ENCODE measurements at places on chromosomes 1 and 21.

- DNase-seq = no peak
Measured at GRCh38 chr21:31596055-31596454, 63.4 kb upstream of the SOD1 start.

- no peak for DNase-seq
Measured at GRCh38 chr1:168114845-168115244, 21.9 kb downstream of the GPR161 start.

DNA sequence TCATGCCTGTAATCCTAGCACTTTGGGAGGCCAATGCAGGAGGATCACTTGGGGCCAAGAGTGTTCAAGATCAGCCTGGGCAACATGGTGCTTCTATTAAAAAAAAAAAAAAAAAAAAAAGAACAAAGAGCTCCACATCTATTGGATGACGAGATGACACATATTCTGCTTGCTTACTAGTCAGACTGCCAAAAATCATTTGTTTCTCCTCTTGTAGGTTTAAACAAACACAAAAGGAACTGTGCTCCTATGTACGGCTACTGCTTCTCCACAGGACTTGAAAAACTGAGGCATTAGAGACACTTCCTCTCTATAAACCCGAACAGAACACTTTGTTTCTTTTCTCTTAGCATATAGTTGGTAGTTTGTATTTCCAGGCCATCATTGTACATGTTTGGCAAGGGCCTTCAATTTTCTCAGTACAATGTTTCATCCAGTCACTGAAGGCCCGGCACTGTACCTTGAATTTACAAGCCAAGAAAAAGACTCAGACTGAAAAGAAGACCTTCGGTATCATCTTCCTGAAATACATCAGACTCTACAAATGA is 6.0 kb downstream of the TRIT1 start:
- DNase-seq = no peak

DNA sequence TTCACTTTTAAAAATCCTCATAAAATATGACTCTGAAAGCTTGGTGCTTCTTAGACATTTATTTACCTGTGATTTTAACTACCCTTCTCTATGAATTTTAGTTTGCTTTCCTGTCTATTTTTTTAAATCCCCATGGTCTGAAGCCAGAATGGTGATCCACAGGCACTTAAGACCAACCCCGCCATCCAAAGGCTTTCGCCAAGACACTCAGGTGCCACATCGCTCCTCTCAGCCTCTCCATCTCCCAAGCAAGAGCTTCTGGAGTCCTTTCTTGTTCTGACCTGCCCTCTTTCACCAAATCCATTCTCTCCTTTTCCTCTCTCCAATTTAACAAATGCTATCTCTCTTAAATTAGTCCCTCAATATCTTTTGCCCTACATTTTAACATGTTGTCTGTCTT is 464.6 kb downstream of the PCP4 start:
- no peak for DNase-seq

DNA sequence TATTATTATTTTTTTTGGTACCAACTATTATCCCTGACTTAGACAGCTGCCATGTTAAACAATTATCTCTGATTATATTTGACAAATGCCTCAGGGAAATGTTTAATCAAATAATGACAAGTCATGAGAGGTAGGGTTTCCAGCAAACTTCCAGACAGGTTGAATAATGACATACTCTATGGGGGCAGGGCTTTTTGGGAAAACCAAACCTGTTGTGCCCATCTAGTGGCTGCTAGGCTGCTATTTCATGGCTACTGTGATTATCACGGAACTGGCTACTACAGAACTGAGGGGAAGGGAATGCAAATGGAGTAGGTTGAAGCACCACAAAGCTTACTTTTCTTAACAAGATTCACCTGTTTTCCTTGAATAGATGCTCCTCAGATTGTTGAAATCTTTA is 77.6 kb downstream of the DUSP10 start:
- no peak for DNase-seq

DNA sequence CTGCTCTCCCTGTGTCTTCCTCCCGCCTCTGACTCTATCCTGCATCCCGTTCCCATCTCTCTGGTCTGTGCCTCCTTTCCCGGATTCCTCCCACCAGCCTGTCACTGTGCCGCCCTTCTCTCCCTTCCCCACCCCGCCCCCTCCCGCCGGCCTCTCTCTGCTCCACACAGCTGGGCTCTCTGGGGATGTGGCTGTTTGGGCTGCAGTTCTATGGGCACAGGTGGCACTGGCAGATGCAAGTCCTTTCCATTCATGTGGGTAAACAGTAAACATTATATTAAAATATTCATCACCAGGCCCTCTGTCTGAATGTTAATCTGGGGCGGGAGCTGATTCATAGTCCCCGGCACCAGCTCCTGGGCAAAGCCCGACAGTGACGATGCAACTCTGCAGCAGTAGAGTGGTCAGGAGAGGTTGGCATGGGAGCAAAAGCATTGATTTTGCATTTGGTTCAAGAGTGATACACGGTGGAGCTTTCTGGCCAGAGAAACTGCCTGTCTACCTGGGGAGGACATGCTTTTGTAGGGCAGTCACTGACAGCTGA is 249.3 kb downstream of the TNR start:
- DNase-seq = no peak

DNA sequence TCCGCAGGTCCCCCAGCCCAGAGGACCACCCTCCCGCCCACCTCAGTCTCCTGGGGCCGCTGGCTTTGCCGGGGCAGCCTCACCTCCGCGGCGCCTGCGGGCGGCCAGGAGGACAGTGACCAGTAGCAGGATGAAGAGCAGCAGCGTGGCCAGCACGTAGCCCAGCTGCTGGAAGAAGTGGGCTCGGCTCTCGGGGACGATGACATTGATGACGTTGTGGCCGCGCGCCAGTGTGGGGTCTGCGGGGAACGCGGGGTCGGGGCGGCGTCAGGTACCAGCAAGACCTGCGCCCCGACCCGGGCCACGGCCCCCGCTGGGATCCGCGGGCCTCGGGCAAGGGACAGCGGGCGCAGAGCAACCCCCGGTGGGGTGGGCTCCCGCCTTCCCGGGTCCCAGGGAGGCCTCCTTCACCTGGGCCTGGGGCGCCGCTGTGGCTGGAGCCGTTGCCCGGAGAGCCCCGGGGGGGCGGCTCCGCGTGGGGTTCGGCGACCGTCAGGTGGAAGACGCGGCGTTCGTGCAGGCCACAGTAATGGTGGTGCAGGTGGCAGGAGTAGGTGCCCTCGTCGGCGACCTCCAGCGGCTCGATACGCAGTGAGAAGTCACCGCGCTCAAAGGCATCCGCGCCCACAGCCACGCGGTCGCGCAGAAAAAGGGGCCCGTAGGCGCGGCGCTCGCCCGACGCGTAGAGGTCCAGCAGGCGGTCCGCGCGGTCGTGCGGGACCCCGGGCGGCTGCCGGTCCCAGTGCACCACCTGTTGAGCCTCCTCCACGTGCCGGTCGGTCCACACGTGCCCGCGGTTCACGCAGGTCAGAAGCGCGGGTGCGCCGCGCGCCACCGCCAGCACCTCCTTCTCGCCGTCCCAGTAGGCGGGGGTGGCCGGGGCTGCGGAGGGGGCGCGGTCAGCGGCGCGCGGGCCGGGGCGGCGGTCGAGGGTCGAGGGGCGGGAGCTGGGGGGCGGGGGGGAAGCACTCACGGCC is 3.8 kb downstream of the MXRA8 start:
- DNase-seq = no peak

- DNase-seq = no peak
Measured at GRCh38 chr1:207960346-207960745, 49.4 kb upstream of the CD34 start.

- no peak for DNase-seq
Measured at GRCh38 chr1:62276791-62277190, 42.4 kb downstream of the KANK4 start.

GRCh38 chr1:197144570-197145325 is 1.7 kb downstream of the ASPM start:
- DNase-seq = no peak

DNA sequence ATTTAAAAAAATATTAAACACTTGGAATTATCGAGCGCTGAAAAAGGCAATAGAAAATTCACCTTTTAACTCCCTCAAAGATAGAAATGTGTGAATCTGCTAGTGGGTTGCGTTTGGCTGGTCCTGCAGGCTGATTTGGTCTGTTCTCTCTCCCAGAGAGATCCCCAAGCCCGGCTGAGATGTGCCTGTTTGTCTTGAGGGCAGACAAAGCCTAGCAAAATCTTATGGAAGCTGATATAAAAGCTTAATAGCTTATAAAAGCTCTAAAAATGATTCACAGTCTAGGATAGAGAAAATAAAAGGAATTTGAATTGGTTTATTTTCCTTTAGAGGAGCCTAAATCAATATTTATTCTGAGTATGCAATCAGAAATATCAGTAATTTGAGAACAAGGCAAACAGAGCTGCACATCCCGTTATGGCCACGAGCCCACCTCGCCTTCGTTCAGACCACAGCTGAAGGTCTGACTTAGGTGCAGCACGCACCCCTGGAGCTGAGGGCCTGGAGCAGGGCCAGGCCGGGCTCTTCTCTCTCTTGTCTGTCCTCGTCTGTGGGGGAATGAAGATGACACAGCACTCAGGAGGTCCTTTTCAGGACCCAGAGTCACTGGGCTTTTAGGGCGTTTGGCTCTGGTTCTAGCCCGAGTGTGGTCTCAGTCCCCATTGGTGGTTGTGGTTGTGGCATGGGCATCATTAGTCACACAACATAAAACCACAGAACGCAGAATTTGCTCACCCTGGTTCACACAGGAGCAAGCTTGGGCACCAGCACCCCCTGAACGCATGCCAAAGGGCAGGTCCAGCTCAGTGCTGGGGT is 18.6 kb downstream of the PDE9A start:
- no peak for DNase-seq

DNA sequence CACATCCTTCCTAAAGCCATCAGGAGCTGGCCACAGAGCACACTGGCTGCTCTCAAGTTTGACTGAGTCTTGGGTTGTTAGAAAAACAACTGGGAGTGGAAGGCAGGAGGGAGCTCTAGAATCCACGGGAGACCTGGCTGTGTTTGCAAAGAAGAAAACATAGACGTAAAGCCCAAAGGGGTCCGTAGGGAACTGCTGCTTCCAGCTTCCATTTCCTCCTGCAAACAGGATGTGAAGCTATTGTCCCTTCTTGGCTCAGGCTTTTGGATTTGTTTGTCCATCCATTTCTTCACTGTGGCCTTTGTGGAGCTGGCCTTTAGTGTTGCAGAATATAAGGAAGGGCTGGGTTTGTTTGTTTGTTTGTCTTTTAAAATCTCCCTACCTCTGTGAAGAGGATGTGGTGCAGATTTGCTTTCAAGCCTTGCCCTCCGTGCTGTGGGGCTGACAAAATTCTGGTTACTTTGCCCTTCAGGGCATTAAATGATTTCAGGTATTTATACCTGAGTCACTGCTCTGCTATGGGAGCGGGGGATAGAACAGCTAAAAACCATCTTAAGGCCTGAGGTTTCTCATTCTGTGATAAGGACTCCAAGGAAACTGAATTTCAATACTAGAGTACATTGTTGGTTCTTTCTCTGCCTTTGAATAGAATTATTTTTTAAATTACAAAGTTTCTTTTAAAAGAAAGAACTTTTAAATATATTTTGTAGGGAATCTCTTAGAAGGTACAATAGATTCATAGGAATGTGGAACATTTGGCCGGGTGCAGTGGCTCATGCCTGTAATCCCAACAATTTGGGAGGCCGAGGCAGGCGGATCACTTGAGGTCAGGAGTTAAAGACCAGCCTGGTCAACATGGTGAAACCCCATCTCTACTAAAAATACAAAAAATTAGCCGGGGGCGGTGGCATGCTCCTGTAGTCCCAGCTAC is 74.3 kb downstream of the MPZL1 start:
- no peak for DNase-seq
